ENCODE measurements at places on chromosomes 7 and 10.
A peak's percentile ranks its signal among the peaks of the same experiment; 100 is the strongest.

DNA sequence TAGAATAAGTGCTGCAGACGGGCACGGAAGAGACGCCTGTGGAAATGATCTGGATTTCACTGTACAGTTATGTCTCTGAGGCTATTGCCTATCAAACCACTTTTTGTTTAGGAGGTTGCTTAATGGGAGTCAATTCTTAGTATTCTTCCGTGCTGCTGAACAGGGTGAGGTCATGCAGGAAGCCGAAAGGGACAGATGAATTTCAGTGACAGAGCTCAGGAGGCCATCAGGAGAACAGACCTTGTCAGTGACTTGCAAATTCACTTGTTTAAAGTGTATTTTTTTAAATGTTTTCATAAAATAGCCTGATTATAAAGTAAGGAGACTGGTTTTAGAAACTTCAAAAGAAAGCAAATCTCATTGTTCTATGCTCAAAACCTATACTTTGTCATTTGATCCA lies 58.9 kb downstream of the XRCC2 start:
- no peak for DNase-seq

- DNase-seq = no peak
These were observed 128.9 kb upstream of the PLXNA4 start for GRCh38 chr7:132705146-132705545.

DNA sequence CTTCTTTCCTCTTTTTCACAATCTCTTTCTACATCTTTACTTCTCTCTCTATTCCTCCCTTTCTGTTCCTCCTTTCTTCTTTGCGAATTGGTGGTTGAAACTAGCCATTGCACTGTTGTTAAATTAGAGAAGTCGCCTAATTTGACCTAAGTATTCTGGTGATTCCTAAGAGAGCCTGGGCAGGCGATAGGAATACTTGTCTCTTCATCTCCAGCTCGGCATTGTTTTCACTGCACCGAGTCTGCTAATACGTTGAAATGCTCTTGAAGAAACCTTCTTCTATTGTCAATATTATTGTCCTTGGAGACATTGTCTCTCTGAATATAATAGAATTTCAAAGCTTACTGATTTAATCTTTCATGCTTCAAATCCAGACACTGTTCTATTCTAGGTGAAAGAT lies 31.7 kb downstream of the KCND2 start:
- no peak for DNase-seq

- no peak for DNase-seq
These were observed 56.5 kb upstream of the ADRB1 start for GRCh38 chr10:113987156-113987555.

- no peak for DNase-seq
These were observed 341.2 kb downstream of the PTPRN2 start for GRCh38 chr7:158246272-158246959.

- peak; percentile 2 for DNase-seq
These were observed 200.9 kb downstream of the GRM3 start for GRCh38 chr7:86844608-86845007.

DNA sequence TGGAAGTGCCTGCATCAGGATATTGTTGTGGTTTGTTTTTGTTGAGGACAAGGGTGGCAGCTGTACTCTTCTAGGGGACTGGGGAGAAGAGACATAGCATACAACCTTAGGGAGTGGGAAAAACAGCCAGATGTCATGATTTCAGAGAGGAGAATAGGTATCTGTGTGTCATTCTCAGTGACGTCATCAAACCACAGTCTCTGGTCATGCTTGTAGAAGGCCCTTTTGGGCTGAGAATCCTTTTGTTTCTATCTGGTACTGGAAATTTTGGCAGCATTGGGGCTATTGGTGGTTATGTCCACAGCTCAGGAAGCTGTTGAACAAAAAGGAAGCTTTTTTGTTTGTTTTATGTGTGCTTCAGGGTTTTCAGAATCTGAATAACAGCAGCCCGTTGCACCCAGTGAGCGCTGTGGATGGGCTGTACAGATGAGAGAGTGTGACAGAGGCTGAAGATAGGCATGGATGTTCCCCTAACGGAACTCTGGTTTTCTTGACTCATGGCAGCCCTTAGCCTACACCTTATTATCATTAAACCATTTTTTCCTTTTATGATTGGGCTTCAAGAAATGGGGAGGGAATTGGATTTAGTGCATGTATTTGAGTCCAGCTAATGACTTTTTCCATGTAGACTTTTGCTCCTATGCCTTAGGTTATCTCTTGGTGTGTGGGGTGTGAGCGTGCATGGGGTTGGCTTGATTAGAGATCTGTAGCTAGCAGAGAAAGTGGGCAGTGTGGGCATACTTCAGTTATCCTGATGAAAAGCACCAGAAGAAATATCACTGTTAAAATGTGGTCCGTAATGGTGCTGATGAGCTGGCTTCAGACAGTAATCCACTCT lies 65.7 kb downstream of the SND1 start:
- no peak for DNase-seq

GRCh38 chr10:133467286-133467911 lies 13.7 kb downstream of the SCART1 start:
- DNase-seq = no peak

DNA sequence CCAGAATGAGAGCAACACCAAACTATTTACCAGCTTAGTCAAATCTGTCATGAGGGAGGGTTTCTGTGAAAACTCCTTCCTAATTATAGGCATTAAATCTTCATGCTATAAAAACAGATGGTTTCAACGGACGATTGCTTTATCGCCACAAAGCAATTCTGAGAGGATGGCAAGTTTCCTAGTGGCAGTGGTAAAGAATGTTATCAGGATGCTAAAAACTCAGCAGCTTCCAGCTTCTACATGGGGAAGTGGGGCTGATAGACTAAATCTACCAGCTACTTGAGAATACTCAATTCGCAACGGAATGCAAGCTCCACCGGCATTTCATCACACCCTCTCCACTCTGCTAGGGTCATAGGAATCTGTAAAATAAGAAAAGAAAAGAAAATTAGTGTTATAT lies 41.8 kb downstream of the JCAD start:
- no peak for DNase-seq

DNA sequence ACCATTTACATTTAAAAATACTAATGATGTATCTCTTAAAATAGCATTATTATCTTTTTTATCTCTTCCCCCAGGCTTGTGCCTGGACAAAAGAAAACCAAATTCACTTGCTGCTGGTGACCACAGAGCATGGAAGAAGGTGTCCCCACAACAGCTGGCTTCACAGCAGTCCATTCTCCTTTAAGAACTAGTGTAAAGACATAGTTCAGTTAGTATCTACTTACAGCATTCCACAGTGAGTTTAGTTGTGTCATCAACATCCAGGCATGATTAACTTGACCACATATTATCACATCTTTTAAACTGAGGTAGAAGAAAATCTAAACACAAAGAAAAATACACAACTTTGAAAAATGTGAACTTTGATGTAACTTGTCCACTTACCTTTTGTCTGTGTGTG lies 55.0 kb downstream of the LRRC17 start:
- no peak for DNase-seq

GRCh38 chr10:104689105-104689504 lies 48.0 kb downstream of the SORCS3 start:
- DNase-seq = no peak

DNA sequence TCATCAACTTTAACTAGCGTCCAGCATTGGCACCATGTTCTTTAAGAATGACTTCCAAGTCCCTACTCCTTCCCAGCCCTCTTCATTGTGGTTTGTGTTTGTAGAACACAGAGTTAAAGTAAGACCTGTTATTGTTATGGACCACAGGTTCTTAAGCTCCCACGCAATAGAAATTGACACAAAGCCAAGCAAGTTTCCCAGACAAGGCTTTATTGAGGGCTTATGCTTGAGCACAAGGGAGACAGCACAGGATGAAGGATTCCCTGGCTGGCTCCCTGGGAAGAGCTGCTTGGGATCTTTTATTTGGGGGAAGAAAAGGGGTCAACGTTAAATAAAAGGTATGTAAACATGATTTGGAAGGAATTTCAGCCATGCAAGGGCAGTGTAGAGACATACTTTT lies 44.3 kb upstream of the PRKCQ start:
- no peak for DNase-seq

- DNase-seq = no peak
These were observed 180.2 kb upstream of the FZD1 start for GRCh38 chr7:91083855-91084644.

- DNase-seq = no peak
These were observed 86.2 kb upstream of the PPIF start for GRCh38 chr10:79260811-79261740.

GRCh38 chr10:22455068-22455857 lies 110.0 kb downstream of the SPAG6 start:
- DNase-seq = peak; percentile 56

DNA sequence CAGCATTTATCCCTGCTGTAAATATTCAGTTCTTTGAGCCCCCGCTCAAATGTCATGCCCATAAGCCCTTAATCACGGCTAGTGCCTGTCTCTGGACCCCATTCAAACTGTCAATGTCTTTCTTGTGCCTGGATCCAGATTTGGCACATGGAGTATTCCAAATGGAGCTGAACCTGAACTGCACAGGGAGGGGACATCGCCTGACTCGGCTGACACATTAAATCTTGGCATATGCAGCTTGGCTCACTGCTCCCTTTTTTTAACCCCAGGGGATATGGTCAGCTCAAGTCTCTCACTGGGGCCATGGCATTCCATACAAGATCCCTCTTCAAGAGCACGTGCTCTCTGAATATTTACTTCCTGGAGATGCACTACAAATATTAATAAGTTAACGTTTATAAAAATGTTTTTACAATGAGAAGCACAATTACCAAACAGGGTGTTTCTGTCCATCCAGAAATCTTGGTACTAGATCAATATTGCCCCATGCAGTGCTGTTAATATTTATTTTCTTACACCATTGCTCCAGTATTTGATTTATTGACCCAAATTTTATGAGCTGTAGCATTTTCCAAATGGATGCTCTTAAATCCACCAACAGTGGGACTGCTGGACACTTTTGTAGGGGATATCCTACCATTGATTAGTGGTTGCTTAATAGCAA lies 57.4 kb downstream of the FGFR2 start:
- no peak for DNase-seq

GRCh38 chr10:9860045-9860444 lies 1157.6 kb upstream of the CELF2 start:
- no peak for DNase-seq

DNA sequence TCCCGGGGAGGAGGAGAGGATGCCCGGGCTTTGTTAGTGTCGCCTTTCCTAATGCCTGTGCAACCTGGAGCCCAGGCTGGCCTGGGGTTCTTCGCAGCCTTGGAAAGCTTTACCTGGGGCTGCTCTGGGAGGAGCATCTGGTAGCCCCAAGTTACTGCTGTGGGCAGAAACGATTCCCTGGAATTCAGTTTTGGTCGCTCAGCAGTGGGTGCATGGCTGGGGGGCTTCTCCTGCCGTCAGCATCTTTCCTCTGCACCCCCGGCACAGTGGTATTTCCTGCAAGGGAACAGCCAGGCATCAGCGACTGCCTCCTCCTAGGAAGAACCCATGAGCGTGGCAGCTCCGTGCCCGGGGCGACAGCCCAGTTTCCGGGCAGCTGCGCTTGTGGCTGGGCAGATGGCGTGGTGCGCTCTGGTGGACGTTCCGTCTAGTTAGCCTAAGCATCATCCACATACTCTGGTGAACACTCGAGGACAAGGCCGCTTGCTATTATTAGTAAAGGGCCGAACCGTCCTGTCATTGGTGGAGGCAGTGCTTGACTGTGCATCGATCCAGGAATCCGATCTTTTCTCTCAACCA lies 107.0 kb upstream of the BTBD16 start:
- no peak for DNase-seq

- no peak for DNase-seq
These were observed 79.9 kb upstream of the GNA12 start for GRCh38 chr7:2923886-2924574.

GRCh38 chr10:102545997-102546396 lies 42.2 kb downstream of the SUFU start:
- no peak for DNase-seq

DNA sequence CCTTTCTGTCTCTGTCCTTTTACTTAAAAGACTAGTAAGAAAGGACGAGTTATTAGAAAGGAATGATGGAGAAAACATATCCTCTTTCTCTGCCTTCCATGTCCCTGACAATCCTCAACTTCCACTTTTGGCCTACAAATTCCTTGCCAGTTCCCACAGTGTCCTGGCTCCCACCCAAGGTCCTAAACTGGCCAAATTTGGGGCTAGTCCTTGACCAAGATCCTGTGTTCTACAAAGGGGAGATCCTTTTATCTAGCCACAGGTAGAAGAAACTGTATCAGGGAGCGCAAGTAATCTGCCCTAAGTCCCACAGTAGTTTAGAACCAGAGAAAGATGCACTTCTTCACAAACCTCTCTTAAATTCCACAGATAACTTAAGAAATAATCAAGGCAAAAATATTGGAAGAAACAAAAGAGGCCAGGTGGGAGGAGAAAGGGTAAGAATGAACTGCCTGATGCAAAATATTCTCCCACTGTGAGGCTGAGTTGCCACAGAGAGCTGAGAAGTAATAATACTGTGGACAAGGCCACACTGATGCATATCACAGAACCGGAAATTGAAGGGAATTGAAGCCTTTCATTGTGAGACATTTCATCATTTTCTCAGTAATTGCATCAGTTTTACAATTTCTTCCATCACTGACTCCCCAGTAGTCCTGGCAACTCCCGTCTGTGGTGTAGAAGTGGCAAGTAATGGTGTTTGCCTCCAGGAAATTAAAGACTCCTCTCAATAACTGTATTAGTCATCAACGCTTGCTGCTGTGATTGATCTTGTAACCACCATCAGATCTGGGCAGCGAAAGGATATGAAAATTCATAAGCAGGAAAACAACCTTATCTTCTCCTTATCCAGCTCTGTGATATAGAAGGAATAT lies 47.2 kb downstream of the DNAJC12 start:
- DNase-seq = peak; percentile 31

GRCh38 chr7:28433699-28434219 lies 21.4 kb downstream of the CREB5 start:
- DNase-seq = no peak

- no peak for DNase-seq
These were observed 30.3 kb upstream of the SUN1 start for GRCh38 chr7:801940-802381.

DNA sequence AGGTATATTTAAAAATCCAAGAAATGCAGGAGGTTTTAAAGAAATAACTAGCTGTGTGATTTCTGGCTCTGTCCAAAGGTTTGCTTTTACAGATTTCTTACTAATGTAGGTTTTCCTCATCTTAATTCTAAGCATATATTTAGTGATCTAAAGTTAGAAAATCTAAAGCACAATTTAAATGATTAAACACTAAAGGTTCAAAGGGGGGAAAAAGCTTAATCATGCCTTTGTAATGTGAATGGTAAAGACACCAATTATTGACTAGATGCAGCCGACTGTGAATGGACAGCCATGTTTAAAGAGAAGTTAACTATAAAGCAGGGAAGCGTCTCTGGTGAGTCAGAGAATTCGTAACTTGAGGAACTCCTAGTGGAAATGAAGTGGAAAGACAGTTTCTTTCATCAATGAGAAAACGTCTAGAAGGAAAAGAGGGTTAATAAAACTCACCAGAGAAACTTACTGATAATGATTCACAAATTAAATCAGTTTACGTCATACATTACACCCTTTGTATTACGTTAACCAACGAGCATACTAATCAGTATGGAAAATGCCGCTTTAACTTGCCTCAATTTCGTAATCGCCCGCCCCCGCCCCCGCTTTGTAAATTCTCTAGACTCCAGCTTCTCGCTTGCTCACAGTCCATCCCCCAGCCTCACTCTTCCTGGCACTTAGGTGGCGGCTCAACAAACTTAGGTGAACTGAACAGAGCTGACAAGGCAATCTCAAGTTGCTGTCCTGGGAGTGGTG lies 1.1 kb upstream of the HBP1 start:
- no peak for DNase-seq
